Activated naive CD4-positive, alpha-beta T cell (primary cell): ENCODE measurements at places on chromosomes 4 and X.

DNA sequence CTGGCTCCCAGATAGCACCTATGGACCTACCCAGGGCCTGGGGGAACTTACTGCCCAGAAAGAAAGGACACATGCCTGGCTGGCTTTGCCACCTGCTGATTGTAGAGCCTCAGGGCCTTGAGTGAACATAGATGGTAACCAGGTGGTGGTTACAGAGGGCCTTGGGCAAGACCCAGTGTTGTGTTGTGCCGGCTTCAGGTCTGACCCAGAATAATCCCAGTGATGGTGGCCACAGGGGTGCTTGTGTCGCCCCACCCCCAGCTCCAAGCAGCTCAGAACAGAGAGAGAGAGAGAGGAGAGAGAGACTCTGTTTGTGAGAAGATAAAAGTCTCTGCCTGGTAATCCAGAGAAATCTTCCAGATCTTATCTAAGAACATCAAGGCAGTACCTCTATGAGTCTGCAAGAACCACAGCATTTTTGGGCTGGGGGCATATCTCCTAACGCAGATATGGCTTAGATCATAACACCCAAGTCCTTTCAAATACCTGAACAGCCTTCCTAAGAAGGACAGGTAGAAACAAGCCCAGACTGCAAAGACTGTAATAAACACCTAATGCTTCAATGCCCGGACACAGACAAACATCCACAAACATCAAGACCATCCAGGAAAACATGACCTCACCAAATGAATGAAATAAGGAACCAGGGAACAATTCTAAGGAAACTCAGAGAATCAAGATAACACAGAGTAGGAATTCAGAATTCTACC, 16.3 kb upstream of the RP2 start:
- DNase-seq, result no peak

DNA sequence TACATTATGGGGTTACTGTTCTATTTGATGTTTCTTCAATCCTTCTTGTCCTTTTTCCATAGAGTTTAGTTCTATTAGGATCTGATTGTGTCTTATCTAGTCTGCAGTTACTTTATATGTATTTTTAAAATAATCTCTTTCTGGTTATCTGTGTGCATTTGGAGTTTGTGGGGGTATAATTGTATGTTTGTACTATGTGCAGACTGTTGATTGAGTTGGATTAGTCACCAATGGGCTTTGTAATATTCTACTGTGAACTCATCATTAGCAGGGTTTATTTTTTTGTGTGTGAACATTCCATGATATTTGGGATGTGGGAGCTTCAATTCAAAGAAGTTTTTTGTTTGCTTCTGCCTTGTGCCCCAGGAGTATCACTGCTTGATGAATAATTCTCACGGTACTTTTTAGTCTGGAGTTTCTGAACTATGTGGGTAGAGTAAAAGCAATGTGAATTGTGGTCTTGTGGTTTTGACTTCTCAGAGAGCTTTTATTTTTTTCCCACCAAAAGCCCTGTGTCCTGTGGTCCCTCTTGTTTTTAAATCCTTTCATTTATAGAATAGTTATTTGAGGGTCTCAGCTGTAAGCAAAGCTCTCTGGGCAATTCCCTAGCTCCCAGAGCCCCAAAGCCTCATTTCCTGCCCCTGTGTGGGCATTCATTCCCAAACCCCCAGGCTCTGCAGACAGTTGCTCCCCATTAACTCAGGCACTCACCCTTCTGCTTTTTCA, 127.8 kb downstream of the PHKA2 start:
- no peak for DNase-seq

- DNase-seq, result no peak
Observed at GRCh38 chr4:4254199-4254598, 6.2 kb upstream of the TMEM128 start.

DNA sequence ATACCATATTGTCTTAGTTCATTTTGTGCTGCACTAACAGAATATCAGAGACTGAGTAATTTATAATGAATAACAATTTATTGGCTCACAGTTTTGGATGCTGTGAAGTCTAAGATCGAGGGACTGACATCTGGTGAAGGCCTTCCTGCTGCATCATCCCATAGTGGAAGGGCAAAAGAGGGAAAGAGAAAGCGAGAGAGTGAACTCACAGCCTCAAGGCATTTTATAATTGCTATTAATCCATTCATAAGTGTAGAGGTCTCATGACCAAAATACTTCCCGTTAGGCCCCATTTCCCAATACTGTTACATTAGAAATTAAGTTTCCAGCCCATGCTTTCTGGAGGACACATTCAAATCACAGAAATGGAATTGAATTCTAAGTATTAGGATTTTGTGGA, 554.4 kb downstream of the TRAM1L1 start:
- no peak for DNase-seq

GRCh38 chr4:138398322-138398721, 156.2 kb upstream of the SLC7A11 start:
- DNase-seq, result no peak

DNA sequence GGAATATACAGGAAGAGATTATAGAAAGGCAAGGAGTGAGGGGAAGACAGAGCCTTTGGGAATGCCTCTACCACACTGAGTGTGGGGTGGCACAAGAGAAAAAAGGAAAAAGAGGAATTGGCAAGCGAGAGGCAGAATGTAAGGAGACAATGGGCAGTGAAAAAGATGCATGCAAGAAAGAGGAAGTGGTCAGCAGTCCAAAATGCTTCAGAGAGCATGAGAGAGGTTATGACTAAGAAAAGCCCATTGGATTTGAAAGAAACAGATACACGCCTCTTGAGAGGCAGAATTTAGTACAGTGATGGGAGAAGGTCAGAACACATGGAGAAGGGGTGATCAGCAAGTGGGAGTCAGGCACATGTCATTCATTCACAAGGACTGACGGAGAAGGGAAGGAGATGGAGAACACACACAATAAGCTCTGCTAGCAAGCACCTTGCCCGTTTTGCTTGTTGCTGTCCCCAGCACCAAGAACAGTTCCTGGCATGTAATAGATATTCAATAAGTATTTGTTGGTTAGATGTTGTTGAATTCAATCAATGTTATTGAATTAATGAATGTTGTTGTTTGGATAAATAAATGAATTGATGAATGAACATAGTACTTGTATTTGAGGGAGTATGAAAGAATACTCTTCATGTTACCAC, 6.3 kb downstream of the DCHS2 start:
- no peak for DNase-seq

- no peak for DNase-seq
Observed at GRCh38 chrX:113545040-113545439, 704.4 kb upstream of the AMOT start.

DNA sequence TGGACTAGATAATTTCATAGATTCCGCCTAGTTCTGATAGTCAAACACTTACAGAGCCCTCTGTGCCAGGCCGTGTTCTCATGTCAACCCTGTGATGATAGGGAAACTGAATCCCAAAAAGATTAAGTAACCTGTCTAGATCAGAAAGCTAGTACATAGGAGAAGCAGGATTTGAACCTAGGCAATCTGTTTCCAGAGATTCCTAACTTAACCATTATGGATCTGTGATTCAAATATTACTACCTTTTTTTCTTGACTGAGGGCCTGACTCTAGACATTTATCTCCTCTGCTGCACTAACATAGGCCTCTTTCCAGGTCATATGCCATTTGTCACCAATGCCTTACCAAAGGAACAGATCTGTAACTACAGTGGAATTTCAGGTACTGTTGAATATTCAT, 1.5 kb downstream of the ALAS2 start:
- DNase-seq, result no peak

GRCh38 chrX:47502316-47503125, 19.5 kb upstream of the ZNF41 start:
- DNase-seq, result no peak

DNA sequence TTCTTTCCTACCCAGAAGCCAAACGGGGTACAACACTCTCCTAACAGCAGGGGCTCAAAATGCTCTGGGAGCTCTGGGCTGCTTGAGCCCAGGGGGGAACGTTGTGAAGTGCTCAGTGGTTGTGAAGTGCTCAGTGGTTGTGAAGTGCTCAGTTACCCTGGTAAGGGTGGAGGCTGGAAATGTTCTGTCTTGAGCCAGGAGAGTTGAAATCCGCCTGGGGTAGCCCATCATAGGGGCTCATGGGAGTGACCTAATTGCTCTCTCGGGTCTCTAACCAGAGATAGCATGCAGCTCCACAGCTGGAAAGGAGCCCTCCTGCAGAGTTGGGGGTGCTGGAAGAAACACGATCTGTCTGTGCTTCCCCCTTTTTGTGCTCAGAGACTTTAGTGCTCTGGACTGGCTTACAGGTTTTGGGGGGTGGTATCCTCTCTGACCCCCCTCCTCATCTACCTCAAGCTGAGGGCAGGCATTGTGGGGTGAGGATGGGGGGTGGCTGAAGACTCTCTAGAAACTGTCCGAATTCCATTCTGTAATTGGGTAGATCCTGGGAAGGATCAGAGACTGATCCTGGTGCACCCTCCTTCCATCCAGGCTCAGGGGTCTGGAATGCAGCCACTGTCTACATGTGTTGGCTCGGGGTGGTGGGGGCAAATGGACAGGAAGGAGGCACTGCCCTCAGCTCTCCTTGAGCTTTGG, 2.7 kb downstream of the EFNB1 start:
- no peak for DNase-seq

DNA sequence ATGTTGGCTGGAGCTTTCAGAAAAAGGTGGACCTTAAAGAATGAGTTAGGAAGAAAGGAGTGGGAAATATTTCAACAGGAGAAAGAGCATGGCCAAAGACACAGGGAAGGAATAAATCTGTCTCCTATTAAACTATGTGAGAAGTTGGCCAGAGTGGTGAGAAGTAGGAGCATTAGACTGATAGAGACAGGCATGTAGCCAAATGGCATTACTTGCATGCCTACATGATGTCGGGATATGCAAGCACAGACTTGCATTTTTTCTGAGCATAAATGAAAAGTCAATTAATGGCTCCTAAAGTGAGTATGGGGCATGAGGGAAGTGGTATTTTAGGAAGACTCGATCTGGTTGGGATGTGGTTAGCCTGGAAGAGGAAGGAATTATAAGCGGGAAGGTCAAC, 279.6 kb upstream of the PITX2 start:
- DNase-seq, result no peak

- DNase-seq, result no peak
Observed at GRCh38 chr4:146033149-146033548, 94.5 kb upstream of the ZNF827 start.

- no peak for DNase-seq
Observed at GRCh38 chr4:130203571-130203970, 1107.6 kb downstream of the C4orf33 start.

DNA sequence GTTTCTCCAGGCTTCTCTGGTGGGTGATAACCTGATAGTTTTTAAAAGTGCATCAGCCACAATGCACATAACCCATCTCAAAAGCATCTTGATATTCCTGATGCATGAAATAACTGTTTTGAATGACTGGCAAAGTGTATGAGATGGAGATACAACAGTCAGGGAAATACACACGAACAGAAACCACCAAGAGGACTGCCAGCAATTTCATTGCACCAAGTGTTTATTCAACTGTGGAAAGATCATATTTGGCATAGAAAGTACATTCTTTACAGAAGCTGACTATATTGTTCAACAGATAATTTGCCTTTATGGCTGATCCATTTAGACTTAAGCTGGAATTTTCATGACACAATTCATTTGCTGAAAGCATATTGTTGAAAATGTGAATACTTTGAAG, 139.5 kb downstream of the SLIT2 start:
- DNase-seq, result no peak

DNA sequence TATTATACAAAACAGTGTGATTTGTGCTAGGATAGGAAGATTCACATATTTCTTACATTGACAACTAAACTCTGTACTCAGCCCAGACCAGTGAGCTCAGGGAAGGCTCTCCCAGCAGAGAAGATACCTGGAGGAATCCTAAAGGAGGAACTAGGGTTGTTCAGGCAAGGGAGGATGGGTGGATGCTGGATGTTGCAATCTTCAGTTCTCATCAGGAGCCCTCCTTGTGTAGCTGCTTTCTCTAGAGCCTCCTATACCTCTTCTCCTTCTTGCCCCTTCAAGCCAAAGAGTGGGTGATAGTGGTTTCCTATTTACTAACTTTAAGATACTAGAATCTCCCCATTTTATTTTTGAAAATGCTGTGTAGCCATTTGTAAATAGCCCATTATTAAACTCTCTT, 117.3 kb downstream of the NKX6-1 start:
- no peak for DNase-seq

GRCh38 chr4:25246680-25247611, 13.1 kb downstream of the PI4K2B start:
- no peak for DNase-seq

- DNase-seq, result no peak
Observed at GRCh38 chrX:131646106-131646505, 102.2 kb downstream of the OR13H1 start.

- DNase-seq, result no peak
Observed at GRCh38 chrX:115972717-115973116, 197.8 kb upstream of the AGTR2 start.

GRCh38 chr4:185238215-185238681, 28.9 kb downstream of the SNX25 start:
- DNase-seq, result no peak

DNA sequence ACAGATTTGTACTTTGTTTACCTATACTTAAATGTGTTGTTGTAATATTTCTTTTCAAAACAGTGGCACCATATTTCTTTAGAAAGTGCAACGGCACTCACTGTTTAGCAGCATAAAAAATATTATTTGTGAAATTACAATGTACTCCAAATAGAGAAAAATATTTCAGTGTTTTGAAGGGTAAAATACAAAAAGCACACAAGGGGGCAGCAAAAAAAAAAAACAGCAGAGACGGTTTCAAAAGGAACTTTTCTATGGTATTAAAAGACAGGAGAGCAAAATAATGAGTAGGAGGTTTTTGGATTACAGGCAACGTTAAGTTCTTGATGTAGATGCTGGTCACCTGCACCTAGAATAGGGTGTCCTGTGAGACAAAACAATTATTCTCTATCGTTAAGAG, 2.0 kb downstream of the NUDT11 start:
- no peak for DNase-seq

- no peak for DNase-seq
Observed at GRCh38 chr4:67035501-67035900, 509.8 kb downstream of the CENPC start.

DNA sequence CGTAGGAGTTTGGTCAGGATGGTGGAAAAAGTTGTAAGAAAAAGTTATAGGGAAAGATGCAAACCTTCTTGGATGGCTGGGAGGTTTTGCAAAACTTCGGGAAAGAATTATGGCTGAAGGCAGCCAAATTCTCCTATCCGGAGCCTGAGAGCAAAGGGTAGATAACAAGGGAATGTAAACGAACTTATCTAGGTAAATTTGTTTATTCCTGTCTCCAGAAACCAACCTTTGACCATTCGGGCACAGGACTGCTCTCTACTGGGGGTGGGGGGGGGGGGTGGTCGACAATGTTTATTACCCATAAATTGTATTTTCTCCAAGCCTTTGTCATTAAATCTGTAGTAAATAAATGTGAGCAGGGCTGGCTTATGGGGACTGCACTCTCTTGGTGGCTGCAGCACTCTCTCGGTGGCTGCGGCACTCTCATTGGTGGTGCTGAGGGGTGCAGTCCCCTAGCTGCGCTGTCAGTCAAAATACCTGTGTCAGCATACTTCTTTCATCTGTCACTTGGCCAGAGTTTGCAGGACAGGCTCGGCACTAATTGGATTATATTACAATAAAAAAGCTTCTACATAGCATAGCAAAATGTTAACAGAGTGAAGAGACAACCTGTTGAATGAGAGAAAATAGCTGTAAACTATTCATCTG, 827.8 kb downstream of the SH3BGRL start:
- DNase-seq, result no peak

GRCh38 chr4:56127716-56128115, 179.0 kb downstream of the CEP135 start:
- DNase-seq, result no peak
